ENCODE measurements at places on chromosomes 4 and X.

GRCh38 chrX:108468486-108468885 lies 28.8 kb downstream of the COL4A5 start:
- DNase-seq = no peak

DNA sequence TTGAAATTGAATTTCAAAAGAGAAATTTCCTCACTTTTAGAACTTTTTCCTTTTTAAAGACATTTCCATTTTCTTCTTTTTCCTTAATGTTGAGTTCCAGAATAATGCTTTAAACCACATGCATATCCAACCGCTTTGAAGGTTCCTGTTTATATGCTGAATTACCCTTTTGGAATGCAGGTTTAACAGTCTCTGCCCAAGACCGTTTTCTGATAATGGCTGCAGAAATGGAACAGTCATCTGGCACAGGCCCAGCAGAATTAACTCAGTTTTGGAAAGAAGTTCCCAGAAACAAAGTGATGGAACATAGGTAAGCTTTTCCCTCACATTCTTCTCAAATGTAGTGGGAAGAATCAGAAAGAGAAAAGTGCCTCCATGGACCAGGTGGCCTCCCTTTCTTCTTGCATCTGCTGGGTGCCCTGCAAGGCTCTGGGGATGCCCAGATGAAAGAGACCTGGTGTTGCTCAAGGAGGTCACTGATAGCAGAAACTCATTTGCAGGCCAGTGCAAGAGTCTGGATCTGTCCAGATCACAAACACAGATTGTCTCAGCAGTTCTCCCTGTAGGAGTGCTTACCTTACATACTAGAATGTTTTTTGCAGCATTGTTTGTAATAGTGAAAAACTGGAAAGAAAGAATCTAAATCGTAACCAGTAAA lies 42.9 kb downstream of the MOSPD2 start:
- no peak for DNase-seq

DNA sequence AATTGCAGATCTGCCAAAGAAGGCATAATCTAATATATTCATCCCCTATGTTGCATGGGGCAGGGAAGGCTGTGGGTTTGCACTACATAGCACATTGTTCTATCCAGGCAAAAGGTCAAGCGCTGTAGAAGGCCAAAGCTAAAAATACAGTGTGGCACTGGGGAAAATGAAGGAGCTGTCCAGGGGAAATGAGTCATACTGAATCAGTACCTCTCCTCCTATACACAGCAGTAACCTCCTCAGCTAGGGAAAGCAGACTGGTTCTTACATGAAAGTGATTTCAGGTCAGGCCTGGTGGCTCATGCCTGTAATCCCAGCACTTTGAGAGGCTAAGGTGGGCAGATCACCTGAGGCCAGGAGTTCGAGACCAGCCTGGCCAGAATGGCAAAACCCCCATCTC lies 31.0 kb upstream of the SLC25A4 start:
- no peak for DNase-seq

GRCh38 chrX:134622813-134623185 lies 35.5 kb downstream of the PLAC1 start:
- no peak for DNase-seq

DNA sequence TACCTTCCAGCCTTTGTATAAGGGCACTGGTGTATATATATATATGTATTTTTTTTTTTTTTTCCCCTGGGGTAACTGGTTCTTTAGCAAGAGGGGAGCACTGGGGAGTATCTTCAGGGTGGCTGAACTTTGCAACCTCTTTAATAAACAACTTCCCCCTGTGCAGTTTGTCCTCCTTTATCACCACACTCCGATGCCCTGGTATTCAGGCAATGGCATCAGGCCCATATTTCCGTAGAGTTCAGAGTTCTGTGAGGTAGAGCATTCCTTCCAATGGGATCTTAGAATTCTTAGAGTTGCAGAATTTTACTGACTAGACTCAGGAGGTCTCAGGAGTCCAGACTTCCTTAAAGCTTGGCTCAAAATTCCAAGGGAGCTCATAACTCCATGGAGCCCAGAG lies 24.6 kb downstream of the NYX start:
- no peak for DNase-seq

DNA sequence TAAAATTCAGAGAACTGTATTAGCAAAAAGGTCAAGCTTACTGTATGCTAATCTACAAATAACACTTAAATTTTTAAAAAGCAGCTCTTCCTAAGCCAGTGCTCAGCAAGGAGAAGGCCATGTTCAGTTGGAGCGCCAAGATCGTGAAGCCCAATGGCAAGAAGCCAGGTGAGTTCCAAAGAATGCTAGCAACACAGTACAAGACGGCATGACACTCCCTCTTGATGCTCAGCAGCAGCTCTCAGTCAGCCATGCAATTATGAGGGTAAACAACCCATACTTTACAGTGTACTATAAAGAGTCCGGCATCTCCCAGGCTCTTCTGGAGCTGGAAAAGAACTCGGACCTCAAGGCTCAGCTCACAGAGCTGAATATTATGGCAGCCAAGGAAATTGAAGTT lies 34.9 kb downstream of the STX18 start:
- no peak for DNase-seq

DNA sequence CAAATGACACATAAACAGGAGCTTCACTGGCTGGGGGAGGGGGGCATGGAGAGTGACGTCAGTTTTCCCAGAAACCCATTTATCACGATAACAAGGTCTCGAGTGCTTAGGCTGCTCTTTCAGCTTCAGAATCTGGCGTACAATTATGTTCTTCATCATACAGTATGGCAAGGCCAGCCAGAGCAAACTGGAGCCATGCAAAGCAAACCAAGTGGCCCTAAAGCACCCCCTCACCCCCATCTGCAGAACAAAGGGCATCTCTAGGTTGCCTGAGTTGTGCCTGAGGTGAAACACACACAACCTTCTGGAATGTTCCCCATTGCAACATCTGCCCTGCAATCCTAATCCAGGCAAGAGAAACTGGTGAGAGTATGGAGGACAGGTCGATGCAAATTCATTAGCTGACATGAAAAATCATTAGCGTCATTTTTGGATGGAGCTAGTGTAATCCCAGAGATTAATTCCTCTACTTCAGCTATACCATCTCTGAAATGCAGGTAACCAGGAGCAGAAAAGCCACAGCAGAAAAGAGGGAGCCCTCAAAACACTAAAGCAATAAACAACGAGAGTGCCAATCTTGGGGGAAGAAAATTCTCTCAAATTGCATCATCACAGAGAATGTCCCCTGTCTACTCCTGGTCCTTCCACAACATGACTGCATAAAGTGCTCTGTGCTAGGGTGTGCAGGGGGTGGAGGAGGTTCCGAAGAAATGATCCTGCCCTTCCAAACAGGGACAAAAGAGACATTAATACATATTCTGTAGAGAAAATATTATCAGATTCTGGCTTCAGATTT lies 1.8 kb downstream of the SEPTIN6 start:
- no peak for DNase-seq

DNA sequence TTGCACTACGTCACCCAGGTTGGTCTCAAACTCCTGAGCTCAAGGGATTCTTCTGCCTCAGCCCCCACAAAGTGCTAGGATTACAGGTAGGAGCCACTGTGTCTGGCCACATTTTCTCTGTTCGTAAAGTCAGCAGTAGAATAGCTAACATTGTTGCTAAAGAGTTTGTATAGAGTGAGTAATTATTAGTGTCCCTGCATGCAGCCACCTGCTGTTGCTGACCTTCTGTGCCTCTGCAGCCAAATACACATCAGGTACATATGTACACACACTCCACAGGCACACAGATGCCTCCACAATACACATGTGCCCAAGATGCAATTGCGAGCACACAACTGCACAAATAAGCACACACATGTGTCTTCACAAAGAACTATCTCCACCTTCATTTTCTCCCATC lies 10.9 kb downstream of the DRD5 start:
- no peak for DNase-seq

- DNase-seq = no peak
These were observed 32.4 kb upstream of the RHOH start for GRCh38 chr4:40164459-40164858.

GRCh38 chr4:165927366-165927765 lies 54.3 kb downstream of the TLL1 start:
- no peak for DNase-seq

- DNase-seq = no peak
These were observed 89.0 kb downstream of the ELOVL6 start for GRCh38 chr4:110109455-110109854.

GRCh38 chrX:134423606-134424005 lies 36.4 kb upstream of the HPRT1 start:
- DNase-seq = no peak

- DNase-seq = no peak
These were observed 164.3 kb upstream of the PABPC4L start for GRCh38 chr4:134365852-134366251.

GRCh38 chr4:38119668-38120385 lies 159.6 kb downstream of the PTTG2 start:
- DNase-seq = no peak

DNA sequence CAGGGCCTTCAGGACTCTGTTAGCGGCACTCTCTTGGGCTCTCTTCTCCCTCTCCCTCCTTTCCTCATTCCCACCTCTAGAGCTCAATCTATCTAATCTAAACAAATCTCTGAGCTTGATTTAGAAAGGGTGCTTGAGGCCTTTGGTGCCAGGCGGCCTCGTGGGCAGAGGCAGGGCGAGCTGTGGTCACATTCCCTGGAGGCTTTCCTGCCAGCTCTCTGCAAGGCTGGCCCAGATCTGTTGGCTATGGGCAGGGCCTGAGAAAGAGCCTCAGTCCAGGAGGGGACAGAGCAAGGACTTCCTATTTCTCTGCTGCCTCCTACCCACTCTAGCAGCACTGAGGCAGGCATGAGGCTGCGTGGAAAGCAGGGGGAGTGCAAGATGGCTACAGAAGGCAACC lies 38.6 kb downstream of the PJA1 start:
- DNase-seq = no peak

DNA sequence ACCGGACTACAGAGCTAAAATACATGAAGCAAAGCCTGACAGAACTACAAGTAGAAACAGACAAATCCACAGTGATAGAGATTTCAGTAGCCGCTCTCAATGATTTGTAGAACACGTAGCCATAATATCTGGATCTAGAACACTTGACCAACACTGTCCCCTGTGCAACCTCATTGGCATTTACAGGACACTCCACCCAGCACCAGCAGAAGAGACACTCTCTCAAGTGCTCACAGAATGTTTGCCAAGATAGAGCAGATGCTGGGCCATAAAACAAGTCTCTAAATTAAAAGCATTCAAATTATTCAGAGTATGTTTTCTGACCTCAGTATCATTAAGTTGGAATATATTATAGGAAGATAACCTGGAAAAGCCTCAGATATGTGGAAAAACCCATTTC lies 21.7 kb downstream of the HTT start:
- no peak for DNase-seq

DNA sequence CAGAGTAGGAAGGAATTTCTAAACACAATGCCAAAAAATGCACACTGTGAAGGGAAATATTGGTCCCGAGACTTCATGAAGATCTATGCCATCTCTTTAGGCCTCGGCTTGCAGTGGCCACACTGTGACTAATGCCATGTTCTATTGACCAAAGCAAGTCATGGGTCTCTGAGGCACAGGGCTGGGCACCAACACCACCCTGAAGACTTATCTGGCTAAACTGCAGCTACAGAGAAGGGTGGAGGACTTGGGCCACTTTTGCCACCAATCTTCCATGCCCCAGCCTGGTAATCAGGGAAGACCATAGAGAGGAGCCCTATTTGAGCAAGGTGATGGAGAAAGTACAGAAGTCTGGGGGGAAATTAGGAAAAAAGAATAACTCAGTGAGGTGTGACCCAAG lies 42.1 kb downstream of the HMX1 start:
- no peak for DNase-seq

GRCh38 chr4:113537203-113537602 lies 224.3 kb downstream of the CAMK2D start:
- no peak for DNase-seq

DNA sequence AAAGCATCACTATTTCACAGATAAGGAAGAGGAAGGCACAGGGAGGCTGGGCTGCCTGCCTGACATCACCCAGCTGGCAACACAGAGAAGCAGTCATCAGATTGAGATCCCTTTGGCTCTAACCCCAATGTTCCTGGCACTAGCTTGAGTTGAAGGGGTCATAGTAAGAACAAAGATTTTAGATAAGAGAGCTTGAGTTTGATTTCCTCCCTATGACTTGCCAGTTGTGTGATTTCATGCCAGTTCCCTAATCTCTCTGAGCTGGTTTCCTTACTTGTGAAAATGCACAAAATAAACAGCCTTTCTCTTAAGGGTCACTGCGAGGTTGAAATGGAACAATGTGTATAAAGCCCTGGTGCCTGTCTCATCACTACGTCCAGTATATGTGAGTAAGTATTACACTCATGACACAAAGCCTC lies 475.4 kb upstream of the HS3ST1 start:
- no peak for DNase-seq

DNA sequence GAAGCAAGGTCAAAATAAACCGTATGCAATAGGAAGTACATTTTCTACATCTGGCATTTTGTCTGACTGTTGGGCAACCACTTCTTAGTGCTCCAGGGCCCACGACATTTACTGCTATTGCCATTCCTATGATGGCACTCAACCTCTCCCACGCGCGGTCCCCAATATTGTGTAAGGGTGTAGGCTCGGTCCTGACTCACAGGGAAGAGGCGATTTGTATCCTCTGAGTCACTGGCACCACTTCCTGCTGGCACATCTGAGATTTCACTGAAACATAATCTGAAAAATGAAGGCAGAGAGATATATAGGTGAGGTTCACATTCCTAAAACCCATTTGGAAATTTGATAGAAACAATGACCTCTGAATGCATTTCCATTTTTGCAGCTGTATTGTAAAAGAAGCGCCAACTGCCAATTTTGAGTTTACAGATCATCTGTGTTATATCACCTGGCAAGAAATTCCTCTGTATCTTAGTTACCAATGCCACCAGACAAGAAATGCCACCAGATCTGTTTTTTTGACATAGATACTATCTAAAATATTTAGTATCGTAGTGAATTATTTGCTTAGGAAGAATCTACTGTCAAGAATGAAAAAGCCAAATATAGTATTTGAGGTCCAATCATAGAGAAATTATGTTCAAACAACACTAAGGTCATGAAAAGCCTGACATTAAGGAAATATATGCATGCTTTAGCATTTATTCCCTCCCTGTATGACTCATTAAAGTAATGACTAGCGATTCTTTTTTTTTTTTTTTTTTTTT lies 9.8 kb downstream of the EREG start:
- no peak for DNase-seq

- DNase-seq = no peak
These were observed 83.9 kb upstream of the RPS6KA3 start for GRCh38 chrX:20350596-20350995.

GRCh38 chr4:146063143-146063542 lies 112.4 kb upstream of the LSM6 start:
- no peak for DNase-seq

- DNase-seq = no peak
These were observed 293.6 kb upstream of the NDST3 start for GRCh38 chr4:117740736-117741135.

DNA sequence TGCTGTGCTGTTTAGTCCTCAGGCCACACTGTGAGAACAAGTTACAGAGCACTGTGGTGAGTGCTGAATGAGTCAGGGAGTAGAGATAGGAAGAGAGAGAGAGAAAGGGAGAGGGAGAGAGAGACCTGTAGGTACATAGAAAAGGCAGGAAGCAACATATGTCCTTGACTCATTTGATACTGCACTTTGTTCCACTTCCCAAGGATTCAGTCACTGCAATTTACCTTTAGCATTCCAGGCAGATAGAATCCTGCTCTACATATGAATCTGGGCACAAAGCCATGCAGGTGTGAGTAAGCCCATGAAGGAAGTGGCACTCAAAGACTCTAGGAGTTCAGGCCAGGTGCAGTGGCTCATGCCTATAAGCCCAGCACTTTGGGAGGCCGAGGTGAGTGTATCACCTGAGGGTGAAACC lies 1.0 kb upstream of the DAPP1 start:
- DNase-seq = no peak

- DNase-seq = no peak
These were observed 72.9 kb downstream of the CLNK start for GRCh38 chr4:10611673-10612072.
